ENCODE measurements at places on chromosomes 1 and 21.

DNA sequence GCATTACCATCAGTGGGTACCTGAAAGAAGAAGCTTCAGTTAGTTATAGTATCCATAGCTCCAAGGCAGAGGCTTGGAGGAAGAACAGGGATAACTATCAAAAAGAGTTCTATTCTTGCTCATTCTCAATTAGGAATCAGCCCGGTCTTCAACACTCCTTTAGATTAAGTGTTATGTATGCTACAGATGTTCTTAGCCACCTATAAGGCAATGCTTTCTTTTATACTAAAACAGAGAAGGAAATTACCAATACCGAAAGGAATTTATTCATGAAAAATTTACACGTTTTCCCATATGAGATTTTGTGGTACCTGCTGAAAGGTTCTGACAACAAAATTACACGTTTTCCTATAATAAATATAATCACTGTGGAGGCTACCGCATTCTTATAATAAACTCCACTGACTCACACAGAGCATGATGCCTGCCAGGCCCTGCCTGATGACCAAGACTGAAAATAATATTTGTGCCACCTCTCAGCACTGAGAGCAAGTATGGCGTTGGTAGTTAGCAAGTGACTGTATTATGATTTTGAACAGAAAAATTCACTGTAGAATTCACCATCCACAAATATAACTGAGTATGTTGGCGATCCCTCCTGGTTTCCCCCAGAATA lies 58.3 kb downstream of the APP start:
- no peak for DNase-seq

- no peak for DNase-seq
Measured at GRCh38 chr1:90795431-90795830, 78.3 kb upstream of the BARHL2 start.

- no peak for DNase-seq
Measured at GRCh38 chr1:241675983-241676382, 23.9 kb downstream of the WDR64 start.

GRCh38 chr1:6343506-6344405 lies 49.8 kb downstream of the ACOT7 start:
- DNase-seq = peak; percentile 54

DNA sequence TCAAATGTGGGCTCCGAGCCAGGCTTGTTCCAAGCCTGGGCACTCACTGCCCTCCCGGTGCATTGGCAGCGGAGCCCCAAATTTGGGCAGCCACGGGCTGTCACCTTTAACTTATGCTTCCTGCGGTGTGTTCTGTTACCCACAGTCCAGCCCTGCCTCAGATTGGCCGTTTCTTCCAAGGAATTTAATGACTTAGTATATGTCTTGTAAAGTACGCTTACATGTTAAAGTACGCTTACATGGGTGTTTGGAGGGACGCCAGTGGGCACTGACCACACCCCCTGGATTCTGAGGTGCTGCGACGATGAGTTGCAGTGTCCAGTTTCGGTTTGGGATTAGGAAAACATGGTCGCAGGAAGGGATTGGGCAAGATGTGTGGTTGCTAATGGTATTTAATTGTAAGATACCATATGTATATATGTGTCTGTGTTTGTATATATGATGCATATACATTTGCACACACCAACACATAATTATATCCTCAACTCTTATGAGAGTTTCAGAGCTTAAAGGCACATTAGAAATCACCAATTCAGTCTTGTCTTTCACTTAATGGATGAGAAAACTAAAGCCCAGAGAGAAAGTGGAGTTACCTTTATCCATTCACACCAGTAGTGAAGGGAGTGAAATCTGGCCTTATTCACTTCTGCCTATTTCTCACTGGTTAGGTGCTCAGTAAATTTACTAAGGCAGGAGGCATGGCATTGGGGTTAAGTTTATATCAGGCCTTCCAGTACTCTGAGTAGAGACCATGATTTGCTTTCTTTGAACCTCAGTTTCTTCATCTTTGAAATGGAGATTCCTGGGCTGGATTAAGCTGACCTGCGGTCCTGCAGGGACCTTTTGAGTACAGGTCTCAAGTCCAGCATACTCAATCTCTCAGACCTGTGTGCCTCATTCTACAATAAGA lies 1.0 kb downstream of the SMYD2 start:
- no peak for DNase-seq

DNA sequence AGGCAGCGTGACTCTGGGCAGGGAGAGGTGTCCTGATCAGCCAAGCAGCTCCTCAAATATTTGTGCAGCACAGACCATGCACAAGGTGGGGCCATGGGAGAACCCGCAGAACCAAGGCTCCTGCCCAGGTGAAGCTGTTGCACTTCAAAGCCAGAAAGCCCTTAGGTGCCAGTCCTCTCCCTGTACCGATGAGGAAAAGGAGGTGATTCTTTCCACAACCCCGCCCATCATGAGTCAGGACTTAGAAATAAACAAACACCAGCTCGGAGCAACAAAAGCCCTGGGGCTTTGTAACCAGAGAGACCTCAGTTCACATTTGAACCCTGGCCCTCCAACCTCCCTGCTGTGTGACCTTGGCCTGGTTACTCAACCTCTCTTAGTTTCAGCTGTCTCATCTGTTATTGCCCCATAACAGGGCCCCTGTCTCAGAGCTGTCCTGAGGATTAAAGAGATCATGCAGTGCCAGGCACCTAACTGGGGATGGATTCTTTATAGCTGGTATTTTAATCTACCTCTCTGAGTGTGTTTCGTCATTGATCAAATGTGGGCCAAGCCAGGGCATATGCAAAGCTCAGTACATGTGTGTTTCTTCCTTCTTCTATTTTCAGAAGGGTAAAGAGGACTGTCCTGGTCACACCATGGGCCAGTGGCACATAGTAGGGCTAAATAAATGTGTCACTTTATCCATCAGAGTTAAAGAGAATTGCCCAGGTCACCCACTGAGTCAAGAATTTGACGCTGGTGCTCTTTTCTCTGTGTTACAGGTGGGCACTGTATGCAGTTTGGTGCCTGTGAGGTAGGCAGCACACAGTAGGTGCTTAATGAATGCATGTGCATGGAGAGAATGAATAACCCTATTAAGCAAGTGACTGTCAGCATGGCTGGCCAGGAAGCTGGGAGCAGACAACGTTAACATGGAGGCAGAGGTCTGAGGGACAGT lies 1.4 kb downstream of the LDLRAD1 start:
- DNase-seq = no peak

DNA sequence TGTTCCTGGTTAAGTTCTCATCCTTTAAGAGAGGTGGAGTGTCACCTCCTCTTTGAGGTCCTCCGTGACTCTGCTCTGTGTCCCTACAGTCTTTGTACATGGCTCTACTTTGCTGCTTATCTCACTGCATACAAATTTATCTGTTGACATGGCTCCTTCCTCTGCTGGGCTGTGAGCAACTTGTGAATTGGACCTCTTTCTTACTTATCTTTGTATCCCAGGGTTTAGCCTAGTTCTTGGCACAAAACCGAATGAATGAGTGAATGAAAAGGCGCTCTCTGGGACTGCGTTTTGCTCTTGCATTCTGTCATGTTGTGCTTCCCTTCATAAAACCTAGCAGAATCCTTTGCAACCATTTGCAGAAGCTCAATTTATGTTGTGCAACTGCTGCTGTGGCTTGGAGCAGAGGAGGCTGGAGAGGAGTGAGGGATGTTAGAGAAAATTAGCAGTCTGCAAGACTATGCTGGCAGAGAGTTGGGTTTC lies 12.4 kb downstream of the SLC26A9 start:
- no peak for DNase-seq

DNA sequence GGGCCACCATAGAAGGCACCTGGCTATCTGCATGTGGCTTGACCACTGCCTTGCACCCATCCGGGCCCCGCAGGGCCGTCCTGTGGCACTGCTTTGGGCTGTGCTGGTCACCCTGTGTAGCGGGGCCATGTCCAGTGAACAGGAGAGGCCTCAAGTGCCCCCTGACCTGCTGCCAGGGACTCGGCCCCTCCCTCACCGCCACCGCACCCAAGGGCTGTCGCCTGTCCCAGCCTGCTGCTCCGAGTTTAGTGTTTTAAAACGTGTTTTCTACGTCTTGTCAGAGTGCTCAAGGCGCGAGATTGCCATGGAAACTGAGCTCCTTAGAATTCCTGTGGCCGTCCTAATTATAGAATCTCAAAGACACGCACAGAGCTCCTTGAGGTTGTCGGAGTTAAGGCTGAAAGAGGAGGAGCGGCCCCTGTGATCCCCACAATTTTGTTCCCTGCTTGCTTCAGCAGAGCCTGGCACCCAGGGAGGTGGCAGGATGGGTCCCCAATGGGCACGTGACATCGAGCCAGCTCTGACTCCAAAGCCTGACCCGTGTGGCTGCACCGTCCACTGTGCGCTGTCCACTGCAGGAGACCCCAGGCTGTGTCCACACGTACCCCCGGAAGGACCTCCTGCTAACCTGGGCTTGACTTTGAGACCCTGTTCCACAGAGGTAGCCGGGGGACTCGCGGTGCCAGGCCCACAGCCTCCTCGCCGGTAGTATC lies 66.2 kb downstream of the FAAP20 start:
- no peak for DNase-seq

GRCh38 chr1:244599937-244600350 lies 53.0 kb upstream of the DESI2 start:
- DNase-seq = peak; percentile 82

- DNase-seq = no peak
Measured at GRCh38 chr1:117093870-117094621, 27.5 kb downstream of the TRIM45 start.

DNA sequence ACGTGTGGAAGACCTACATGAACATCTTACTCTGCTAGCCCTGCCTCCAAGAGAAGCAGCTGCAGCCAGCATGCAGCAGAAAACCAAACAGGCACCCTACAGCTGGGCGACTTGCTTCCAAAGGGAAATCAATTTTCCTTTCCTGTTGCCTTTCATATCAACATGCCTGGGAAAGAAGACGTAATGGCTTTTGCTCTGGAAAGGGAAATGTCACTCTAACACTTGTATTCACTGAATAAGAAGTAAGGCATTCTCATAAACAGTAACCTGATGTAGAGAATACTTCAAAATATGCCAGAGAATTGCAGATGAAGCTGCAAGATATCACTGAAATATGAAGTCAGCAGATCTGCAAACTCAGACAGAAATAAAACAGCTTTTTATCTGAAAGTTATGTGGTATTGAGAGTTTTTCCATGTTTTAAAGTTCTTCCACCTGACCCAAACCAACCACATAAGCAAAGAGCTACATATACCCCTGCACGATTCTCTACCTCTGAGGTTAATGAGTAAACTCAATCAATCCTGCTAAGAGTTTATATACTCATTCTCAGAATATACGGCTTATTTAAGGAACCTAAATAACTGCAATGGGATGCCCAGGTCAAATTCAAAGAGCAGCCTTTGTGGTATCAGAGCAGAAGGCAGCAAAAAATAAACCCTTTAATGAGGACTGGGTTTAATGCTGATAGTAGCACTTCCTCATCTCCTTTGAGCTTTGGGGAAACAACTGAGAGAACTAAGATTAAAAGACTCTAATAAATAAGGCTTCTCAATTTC lies 150.9 kb downstream of the RERE start:
- DNase-seq = no peak

DNA sequence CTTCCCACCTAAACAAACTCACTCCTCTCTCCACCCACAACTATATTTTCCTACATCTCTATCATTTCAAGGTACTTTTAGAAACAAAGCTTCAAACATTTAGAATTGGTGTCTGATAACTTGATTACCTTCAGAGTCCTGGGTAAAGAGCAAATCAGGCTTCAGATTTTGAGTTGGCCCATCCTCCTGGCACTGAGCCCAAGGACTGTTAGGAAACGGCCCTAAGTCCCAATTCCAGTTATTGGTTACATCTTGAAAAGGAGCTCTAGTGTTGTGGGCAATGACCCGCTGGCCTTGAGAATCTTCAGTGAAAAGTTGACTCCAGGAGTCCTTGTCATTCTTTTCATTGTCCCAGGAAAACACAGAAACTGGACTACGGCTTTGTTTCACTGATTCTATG lies 15.1 kb downstream of the MTFR1L start:
- no peak for DNase-seq

GRCh38 chr1:165034136-165034809 lies 322.2 kb downstream of the LMX1A start:
- DNase-seq = no peak

DNA sequence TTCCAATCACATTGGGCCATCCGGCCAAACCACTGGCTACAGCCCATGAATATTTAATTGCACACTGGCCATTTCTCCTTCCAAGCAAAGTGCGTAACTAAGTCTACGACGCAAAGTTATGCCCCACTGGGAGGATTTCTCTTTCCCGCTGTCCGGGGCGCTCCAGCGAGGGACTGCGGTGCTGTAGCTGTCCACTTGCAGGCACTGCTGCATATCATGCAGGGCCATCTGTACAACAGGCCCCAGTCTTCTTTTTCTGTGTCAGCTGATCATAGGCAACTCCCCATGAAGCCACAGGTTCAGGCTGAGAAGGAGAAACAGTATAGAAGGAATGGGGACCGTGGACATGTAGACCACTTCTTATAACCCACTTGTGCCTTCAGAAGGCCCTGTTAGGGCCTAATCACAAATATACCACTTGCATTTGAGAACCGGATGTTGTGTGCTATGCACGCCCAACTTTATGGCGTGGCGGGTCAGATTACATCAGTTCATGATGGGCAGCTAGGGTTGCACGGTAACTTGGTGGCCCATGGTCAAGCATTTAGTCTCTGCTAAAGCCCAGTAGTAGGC lies 58.0 kb downstream of the ADSS2 start:
- DNase-seq = no peak

DNA sequence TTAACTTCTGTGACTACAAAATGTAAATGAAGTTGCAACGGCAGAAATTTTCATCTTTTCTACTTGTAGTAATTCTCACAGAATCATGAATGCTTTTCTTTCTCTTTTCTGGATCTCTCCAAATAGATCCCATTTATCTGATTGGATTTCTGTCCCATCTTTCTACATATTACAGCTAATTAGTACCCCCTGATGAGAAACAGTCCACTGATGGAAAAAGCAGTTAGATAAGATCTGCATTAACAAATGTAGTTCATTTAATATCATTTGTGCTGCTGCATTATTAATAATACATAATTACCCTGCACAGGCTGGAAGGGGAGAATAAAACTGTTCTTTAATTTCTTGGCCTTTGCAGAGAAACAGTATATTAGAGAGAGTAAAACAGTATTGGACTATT lies 289.3 kb downstream of the TTLL7 start:
- no peak for DNase-seq

GRCh38 chr1:200206761-200207160 lies 179.3 kb downstream of the NR5A2 start:
- peak; percentile 20 for DNase-seq

DNA sequence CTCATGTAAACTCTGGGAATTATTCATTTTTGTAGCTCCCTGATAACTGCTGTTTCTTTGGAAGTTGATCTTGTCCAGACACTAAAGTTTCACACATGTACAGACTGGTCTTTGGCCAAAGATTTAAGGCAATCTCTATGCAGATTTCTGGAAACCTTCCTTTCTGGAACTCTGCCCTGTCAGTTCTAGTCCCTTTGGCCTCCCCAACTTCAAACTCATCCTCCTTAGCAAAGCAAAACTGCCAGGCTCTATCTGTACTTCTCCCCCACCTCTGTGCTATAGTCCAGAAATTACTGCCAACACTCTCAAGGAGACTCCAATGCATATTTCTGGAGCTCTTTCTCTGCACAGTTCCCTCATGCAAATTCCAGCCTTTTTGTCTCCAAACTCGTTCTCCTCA lies 36.5 kb downstream of the C1orf198 start:
- DNase-seq = no peak

GRCh38 chr1:157431751-157432150 lies 120.6 kb downstream of the FCRL5 start:
- DNase-seq = peak; percentile 16

Measured in AG09309 (cell line).